ENCODE measurements at places on chromosomes 12 and 14.

- H3K36me3 ChIP-seq: no peaks in the 10 kb centered on the region
- H3K27me3 ChIP-seq: no peaks in the 10 kb centered on the region
- no peak overlapping the region for H3K27ac ChIP-seq
- no peak overlapping the region for H3K4me3 ChIP-seq
- peaks cover 13% of the 10 kb centered on the region for H3K4me1 ChIP-seq
These were observed 203.7 kb downstream of the PPM1H start for GRCh38 chr12:62731055-62731820.

- peaks cover 11% of the 10 kb centered on the region for H3K4me1 ChIP-seq
- H3K36me3 ChIP-seq: peaks cover 15% of the 10 kb centered on the region
- no peak overlapping the region for H3K4me3 ChIP-seq
- ATAC-seq: no peak
- H3K27me3 ChIP-seq: no peaks in the 10 kb centered on the region
These were observed 179.7 kb downstream of the RAD51B start for GRCh38 chr14:67999290-67999689.

DNA sequence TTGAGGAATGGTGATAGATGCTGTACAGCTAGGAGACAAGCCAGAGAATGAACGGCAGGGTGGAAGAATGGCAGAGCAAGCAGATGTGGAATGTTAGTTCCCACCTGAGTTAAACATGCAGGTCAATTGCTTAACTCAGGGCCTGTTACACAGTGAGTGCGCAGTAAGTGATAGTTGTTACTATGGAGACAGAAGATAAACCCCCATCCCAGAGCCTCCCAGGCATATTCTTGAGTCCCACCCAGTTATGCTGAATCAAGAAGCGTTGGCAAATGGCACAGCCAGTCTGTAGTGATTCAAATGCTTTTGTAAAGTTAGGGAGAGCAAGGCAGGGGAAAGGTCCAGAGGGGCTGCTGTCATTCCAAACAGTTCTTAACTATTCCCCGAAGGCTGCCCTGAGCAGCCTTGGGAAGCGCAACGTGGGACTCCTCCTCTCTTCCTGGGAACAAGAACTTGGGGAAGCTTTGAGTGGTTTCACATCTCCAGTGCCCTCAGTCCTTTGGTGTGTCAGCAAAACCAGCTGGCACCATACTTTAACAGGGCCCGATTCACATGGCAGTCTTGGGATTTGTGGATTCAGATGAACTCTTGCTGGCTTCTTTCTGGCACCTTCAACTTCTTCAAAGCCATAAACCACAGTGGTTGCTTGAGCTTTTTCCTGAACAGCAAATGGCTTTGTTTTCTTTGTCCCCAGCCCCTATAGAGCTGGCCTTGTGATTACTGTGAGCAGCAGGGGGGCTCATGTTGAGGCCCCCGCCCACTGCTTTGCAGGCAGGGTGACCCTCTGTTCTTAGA, 66.4 kb downstream of the PPM1A start:
- H3K4me1 ChIP-seq: no peaks in the 10 kb centered on the region
- no peak overlapping the region for H3K4me3 ChIP-seq
- no peak overlapping the region for H3K27ac ChIP-seq
- peaks cover 48% of the 10 kb centered on the region for H3K27me3 ChIP-seq
- ATAC-seq: no peak
- no peaks in the 10 kb centered on the region for H3K36me3 ChIP-seq

DNA sequence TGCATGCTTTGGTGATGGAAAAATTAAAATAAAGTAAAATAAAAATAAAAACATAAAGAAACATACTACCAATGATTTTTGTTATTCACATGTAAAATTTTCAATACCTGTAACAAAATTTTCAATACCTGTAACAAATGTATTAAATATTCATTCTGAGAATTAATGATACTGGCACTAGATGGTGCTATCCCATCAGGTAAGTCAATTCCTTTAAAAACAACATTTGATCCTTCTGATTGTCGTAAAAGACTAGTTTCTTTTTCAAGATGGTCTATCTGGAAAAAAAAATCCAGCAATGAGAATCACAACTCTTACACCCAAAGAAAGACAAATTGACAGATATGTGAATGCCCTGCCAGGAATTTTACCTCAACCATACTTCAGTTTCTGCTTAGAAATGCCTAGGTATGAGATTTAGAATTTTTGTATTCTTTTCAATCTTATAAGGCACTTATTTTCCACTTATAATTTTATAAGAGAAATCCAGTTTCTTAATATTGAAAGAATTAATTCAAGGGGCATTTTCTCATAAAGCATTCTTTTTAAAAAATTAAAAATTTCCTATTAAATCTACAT, 30.7 kb downstream of the CEP290 start:
- H3K4me1 ChIP-seq: no peaks in the 10 kb centered on the region
- peaks cover 44% of the 10 kb centered on the region for H3K36me3 ChIP-seq
- no peaks in the 10 kb centered on the region for H3K27me3 ChIP-seq
- no peak overlapping the region for H3K4me3 ChIP-seq
- ATAC-seq: no peak

DNA sequence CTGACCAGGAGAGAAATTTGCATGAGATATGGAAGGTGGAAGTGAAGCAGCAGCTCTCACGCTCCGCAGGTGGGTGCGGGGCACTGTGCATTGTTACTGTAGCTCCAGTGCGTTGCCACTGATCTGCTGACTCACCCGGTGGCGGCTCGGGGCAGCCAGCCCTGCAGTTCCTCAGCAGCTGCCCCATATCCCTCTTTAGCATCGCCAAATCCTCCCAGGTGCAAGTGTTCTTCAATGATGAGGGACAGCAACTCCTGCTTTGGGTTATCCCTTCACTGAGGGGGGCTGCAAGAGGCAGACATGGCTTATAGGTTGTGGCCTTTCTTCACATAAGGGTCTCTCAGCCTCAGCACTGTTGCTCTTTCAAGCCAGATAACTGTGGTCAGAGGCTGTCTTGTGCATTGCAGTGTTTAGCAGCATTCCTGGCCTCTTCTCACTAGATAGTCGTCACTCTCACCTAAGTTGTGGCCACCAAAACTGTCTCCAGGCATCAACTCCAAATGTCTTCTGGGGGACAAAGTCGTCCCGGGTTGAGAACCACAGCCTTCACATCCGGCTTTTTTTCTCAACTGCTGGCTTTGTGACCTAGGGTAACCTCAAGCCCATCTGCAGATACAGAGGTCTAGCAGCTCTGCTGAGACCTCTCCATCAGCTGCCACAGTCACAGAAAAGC, 180.8 kb downstream of the EFCAB11 start:
- H3K27ac ChIP-seq: peak overlapping the region; percentile 45
- ATAC-seq: peak; percentile 94
- H3K4me1 ChIP-seq: peaks cover 28% of the 10 kb centered on the region
- no peaks in the 10 kb centered on the region for H3K36me3 ChIP-seq

GRCh38 chr12:47066278-47067025, 13.0 kb upstream of the PCED1B start:
- H3K4me3 ChIP-seq: peak overlapping the region; percentile 5
- H3K27ac ChIP-seq: peak overlapping the region; percentile 81
- no peaks in the 10 kb centered on the region for H3K36me3 ChIP-seq
- H3K27me3 ChIP-seq: no peaks in the 10 kb centered on the region
- H3K4me1 ChIP-seq: peaks cover 25% of the 10 kb centered on the region

GRCh38 chr12:100499416-100499815, 25.8 kb downstream of the NR1H4 start:
- H3K27ac ChIP-seq: no peak overlapping the region
- ATAC-seq: no peak
- H3K27me3 ChIP-seq: no peaks in the 10 kb centered on the region
- no peaks in the 10 kb centered on the region for H3K4me1 ChIP-seq

DNA sequence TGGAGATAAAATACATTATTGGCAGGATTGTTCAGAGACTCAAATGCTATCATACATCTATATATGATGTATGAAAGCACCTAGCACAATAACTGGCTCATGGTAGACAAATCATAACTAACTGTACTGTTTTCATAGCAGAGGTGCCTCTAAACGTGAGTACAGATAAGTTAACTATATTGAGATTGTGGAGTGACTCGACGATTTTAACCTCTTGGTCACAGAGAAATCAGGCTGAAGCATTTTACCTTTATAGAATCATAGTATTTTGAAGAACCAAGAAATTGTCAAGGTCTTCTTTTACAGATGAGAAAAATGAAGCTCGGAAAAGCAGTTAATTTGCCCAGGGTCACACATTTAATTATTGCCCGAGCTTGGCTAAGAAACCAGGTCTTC, 666 bp upstream of the DERA start:
- ATAC-seq: no peak
- H3K4me3 ChIP-seq: peak overlapping the region; percentile 26
- H3K27ac ChIP-seq: peak overlapping the region; percentile 95

DNA sequence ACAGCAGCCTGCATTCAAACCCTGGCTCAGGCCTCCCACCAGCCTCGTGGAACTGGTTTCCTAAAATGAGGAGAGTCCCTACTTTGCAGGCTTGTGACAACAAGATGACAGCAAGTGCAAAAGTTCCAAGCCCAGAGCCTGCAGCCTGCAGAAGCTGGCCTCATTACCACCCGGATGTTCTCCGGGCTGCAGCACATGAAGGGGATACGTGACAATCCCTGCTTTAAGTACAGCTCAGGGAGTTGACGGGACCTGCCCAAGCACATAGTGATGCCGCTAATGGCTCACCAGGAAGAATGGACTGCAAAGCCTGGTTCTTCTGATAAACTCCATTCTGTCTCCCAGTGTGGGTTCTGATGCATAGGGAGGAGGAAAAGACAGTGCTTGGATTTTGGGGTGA, 15.0 kb downstream of the SSH1 start:
- H3K36me3 ChIP-seq: peaks cover 45% of the 10 kb centered on the region
- peaks cover 39% of the 10 kb centered on the region for H3K4me1 ChIP-seq
- no peak overlapping the region for H3K4me3 ChIP-seq
- no peak for ATAC-seq

DNA sequence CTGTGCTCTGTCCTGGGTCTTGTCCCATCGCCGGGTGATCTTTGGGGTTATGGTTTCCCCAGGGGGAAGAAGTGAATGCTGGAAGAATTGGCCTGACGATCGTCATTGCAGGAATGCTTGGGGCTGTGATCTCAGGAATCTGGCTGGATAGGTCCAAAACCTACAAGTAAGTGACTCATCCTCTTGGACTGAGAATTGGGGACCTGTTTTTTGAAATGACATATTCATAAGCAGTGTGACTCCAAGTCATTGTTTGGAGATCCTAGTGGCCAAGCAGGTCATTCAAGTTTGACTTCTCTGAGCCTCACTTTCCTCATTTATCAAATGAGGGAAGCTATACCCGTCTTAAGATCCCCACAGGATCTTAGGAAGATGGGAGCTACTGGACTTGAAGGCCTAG, 25.8 kb downstream of the ERG28 start:
- H3K4me1 ChIP-seq: no peaks in the 10 kb centered on the region
- H3K4me3 ChIP-seq: no peak overlapping the region
- H3K27ac ChIP-seq: no peak overlapping the region
- ATAC-seq: no peak
- peaks cover 15% of the 10 kb centered on the region for H3K36me3 ChIP-seq

GRCh38 chr12:91335699-91336098, 153.1 kb upstream of the DCN start:
- H3K27ac ChIP-seq: no peak overlapping the region
- H3K4me1 ChIP-seq: no peaks in the 10 kb centered on the region
- peaks cover 30% of the 10 kb centered on the region for H3K27me3 ChIP-seq
- ATAC-seq: no peak
- H3K36me3 ChIP-seq: no peaks in the 10 kb centered on the region

GRCh38 chr12:54981796-54982195, 2.8 kb downstream of the TESPA1 start:
- H3K27ac ChIP-seq: peak overlapping the region; percentile 87
- H3K4me3 ChIP-seq: peak overlapping the region; percentile 77
- peaks cover 64% of the 10 kb centered on the region for H3K4me1 ChIP-seq
- H3K27me3 ChIP-seq: no peaks in the 10 kb centered on the region

GRCh38 chr14:101404426-101405170, 156.7 kb upstream of the DIO3 start:
- peaks cover 28% of the 10 kb centered on the region for H3K27me3 ChIP-seq
- H3K4me1 ChIP-seq: no peaks in the 10 kb centered on the region
- no peak overlapping the region for H3K4me3 ChIP-seq
- no peak overlapping the region for H3K27ac ChIP-seq
- no peaks in the 10 kb centered on the region for H3K36me3 ChIP-seq
- no peak for ATAC-seq

DNA sequence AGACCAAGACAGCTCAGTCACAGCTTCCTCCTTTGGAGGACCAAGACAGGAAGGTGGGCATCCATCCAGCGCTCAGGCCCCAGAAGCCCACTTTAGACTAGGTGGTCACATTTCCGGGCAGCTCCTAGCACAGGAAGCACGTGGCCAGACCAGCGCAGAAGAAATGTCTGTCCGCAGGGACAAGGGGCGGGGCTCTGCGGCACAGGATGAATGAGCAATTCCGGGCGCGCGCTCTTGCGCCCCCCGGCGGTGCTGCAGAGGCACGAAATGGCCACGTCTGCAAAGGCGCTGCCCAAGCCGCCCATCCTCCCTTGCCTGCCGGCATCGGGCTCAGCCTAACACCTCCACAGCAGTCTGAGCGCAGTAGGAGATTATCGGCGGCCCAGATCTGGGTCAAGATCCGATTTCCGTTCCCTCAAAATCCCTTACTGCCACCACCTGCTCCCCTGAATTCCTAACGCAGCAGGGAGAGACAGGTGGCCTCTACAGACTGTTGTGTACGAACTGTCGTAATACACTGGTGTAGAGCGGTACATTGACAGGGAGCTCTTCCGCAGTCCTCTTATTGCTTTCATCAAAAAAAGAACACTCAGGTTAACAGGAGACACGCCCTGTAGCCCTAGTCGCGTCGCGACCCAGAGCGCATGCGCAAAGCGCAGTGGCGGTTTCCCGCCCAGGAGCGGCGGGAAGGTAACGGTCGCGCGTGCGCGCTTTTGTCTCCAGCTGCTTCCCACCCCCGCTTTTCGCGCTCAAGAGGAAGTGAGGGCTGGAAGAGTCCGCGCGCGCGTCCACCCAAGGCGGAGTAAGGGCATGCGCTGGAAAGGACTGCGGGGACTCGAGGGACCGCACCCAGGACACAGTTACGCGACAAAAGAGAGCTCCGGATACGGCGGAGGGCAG, 794 bp downstream of the TUBA1B start:
- H3K36me3 ChIP-seq: peaks cover 43% of the 10 kb centered on the region
- peak; percentile 81 for ATAC-seq
- H3K27ac ChIP-seq: peak overlapping the region; percentile 99
- H3K4me3 ChIP-seq: peak overlapping the region; percentile 99
- no peaks in the 10 kb centered on the region for H3K27me3 ChIP-seq

- H3K36me3 ChIP-seq: no peaks in the 10 kb centered on the region
- H3K27ac ChIP-seq: peak overlapping the region; percentile 32
- ATAC-seq: no peak
- H3K27me3 ChIP-seq: no peaks in the 10 kb centered on the region
These were observed 8.9 kb upstream of the MORN3 start for GRCh38 chr12:121678305-121678704.

DNA sequence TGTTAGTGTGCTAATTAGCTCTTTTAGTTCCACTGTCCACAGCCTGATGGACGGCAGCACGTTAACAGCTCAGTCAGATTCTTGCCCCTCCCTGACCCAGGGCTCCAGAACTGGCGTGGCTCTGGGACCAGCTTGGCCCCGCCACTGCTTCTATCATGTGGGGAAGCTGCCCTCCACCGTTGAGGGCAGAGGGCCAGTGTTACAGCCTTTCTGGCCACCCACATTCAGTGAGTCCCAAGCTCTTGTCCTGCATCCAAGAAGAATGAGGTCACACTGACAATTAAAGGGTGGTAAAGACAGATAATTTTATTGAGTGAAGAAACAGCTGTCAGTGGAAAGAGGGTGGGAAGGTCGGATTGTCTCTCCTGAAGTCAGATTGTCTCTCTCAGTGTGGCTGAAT, 36.9 kb downstream of the BCL2L14 start:
- peaks cover 16% of the 10 kb centered on the region for H3K27me3 ChIP-seq
- no peak overlapping the region for H3K27ac ChIP-seq
- H3K4me1 ChIP-seq: no peaks in the 10 kb centered on the region
- H3K36me3 ChIP-seq: peaks cover 10% of the 10 kb centered on the region

- H3K27me3 ChIP-seq: no peaks in the 10 kb centered on the region
- no peaks in the 10 kb centered on the region for H3K36me3 ChIP-seq
- no peak overlapping the region for H3K27ac ChIP-seq
- no peaks in the 10 kb centered on the region for H3K4me1 ChIP-seq
- no peak for ATAC-seq
These were observed 1324.1 kb downstream of the AACS start for GRCh38 chr12:126389220-126389841.

Data from stimulated activated memory B cell treated with anti-CD40 and anti-IgM and Interleukin-4, amounts not matched to agents 10 μg/mL and 1 μg/mL and 100 μg/mL, for 72 hours (primary cell).